PC-9 (cell line): ENCODE measurements at places on chromosomes 2 and 18. TPM values are rescaled to one million over a fixed set of nuclear protein-coding genes. Genes with fewer than 3 reads are reported as not detected.

EMX1 gene
- not detected in 2 replicates for total RNA-seq

GRCh38 chr18:46623541-46623940 lies 33.5 kb downstream of the LOXHD1 start:
- H3K4me3 ChIP-seq: no peak overlapping the region
- H3K27ac ChIP-seq: no peak overlapping the region
- no peaks in the 10 kb centered on the region for H3K4me1 ChIP-seq

DNA sequence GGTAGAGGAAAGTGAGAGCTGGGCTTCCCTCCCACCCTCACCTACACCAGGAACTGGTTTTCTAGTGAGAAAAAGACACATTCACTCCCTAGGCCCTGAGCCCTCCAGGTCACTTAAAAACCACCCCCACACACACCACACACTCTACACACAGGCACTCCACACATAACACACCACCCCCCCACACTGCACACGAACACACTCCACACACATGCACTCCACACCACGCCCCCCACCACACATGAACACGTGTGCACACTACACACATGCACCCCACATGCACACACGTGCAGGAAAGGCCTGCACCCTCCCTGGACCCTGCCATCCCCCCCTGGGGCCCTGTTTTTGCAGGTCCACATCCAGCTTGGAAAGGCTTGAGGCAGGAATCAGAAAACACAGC lies 67.6 kb downstream of the RALBP1 start:
- peaks cover 12% of the 10 kb centered on the region for H3K36me3 ChIP-seq
- H3K27me3 ChIP-seq: no peaks in the 10 kb centered on the region
- no peaks in the 10 kb centered on the region for H3K4me1 ChIP-seq
- H3K4me3 ChIP-seq: no peak overlapping the region
- DNase-seq: no peak

- 0 out of 2 replicates have a peak, but pooled peaks cover 4% of the 10 kb centered on the region for H3K4me1 ChIP-seq
- H3K27ac ChIP-seq: no peak overlapping the region
- no peaks in the 10 kb centered on the region for H3K36me3 ChIP-seq
Observed at GRCh38 chr2:189933041-189933440, 129.5 kb downstream of the MSTN start.

DNA sequence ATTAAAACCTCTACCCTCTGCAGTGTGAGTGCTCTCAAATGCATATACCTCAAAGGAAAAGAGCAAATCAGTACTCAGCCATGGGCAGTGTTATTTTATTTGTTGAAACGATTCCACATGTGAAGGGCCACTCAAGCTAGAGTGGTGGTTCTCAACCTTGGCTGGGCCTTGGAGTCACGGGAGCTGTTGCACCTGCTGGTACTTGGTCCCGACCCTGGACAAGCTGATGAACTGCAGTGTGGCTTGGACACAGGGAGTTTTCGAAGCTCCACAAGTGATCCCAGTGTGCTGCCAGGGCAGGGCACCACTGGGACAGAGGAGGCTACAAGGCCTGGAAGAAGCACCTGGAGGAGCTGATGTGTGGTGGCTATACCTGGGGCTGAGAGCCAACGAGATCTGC lies 19.7 kb downstream of the GNLY start:
- no peaks in the 10 kb centered on the region for H3K27me3 ChIP-seq
- no peak for DNase-seq
- no peaks in the 10 kb centered on the region for H3K36me3 ChIP-seq
- no peak overlapping the region for H3K27ac ChIP-seq
- no peaks in the 10 kb centered on the region for H3K4me1 ChIP-seq

DNA sequence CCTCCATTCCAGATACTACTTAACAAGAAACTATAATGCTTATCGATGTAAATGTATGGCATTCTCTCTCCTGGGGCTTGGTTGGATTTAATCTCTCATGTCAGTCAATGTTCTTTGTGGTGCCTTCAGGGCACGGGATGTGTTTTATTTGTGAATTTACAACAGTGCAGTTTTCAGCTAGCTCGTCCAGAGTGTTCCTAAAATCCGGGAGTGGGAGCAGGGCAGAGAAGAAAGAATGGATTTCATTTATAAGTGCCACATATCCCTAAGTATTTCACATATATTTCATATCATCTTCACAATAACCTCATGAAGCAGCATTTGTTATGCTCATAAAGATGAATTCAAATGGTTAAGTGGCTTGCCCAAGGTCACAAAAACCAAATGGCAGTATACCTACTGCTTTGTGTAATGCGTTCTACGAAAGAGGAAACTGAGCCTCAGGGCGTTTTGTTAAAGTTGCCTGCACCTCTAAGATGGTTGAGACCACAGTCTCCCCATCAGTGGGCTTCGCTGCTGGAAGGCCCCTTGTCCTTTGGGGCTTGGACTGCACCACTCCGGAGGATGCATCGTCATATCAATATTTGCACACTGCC lies 134.7 kb upstream of the MGAT5 start:
- H3K4me1 ChIP-seq: peaks cover 12% of the 10 kb centered on the region
- no peaks in the 10 kb centered on the region for H3K36me3 ChIP-seq
- peak overlapping the region; percentile 97 for H3K4me3 ChIP-seq
